GM23338 (cell line): ENCODE measurements at places on chromosomes 12 and 14. TPM values are rescaled to one million over a fixed set of nuclear protein-coding genes. Genes with fewer than 3 reads are reported as not detected.

Gene LTB4R2
- 6.4 and 12.6 TPM in 2 replicates for total RNA-seq

Gene PPP1R1A
- 7.6 and 8.4 TPM in 2 replicates for total RNA-seq

Gene AQP6
- total RNA-seq = not detected in 2 replicates

Gene GPR65
- total RNA-seq = not detected in 2 replicates

Gene CEBPE
- not detected in 2 replicates for total RNA-seq

Gene ATG101
- 60.3 and 111 TPM in 2 replicates for total RNA-seq

Gene TAS2R9
- 0.19 TPM in 1 of 2 replicates, not detected in the other for total RNA-seq

Gene FSCB
- total RNA-seq = 0.07 and 0.12 TPM in 2 replicates

Gene BATF
- total RNA-seq = not detected in 2 replicates

Gene KCNA1
- 1.2 and 1.9 TPM in 2 replicates for total RNA-seq

Gene MYH6
- total RNA-seq = 0.03 and 0.23 TPM in 2 replicates
